Fibroblast of skin of left biceps (primary cell): ENCODE measurements at places on chromosomes 16 and 17.

- DNase-seq = peak; percentile 96
These were observed 247.4 kb downstream of the PRKCA start for GRCh38 chr17:66549731-66550207.

DNA sequence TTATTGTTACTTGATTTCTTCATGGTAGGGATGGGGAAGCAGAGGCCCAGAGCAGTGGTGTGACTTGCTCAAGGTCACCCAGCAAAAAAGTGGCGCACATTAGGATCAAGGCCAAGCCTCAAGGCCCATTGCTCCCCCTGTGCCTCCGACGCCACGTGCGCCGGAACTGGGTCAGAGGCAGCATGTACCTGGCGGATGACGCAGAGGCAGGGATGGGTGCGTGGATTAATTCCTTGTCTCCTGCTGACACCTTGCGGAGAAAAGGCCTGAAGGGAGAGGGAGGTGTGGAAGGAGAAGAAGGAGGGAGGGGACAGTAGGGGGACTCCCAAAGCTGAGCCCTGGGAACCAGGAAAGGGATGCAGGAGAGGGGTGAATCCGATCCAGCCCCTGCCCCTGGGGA is 18.5 kb downstream of the SBK1 start:
- DNase-seq = no peak

DNA sequence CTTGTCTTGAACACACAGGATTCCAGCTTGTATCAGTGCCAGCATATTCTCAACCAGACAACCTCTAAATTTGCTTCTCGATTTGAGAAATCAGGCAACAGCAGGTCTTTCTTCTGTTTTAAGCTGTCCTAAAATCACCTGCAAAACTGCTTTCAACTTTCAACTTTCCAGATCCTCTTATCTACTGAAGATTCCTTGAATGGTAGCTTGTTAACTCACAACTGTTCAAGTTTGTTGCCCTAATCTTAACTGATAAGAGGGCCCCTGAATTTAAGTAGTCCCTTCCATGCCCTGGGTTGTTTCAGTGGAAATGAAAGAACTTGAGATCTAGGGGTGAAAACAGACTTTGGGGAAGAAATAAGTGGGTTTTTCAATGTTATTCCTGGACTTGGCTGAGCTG is 57.2 kb downstream of the CHD9 start:
- DNase-seq = no peak

DNA sequence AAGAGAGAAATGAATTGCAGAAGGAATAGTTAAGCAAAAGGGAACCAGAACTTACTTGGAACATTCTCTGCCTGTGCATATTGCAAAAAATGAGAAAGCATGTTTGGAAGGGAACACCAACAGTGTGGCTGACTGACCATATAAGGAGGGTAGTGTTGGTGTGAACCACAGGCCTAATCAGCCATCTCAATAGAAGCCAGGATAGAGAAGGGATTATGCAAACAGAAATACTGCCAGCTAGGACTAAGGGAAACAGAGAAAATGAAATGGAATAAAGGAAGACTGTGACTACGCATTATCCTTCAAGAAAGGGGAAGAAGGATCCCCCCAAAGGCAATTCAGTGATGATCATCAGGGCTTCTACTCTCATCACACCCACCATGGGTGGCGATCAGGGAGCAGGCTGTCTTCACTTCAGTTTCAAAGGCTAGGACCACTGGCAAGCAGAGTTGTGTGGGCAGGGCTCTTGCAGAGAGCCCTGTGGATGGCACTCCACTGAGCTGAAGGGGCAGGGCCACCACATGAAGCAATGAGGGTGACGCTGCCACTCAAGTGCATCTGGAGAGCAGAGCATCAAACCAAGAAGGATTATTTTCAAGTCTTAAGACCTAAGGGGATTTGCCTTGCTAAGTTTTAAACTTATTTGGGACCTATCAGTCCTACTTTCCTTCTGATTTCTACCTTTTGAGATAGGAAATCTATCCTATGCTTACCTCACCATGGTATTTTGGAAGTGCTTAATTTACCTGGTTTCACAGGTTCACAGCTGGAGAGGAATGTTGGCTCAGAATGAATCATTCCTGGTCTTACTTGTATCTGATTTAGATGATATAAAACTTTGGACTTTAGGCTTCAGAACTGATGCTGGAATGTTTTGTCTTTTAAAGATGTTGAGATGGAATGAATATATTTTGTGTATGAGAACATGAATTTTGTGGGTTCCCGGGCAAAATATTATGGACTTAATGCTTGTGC is 140.5 kb downstream of the SSH2 start:
- no peak for DNase-seq

GRCh38 chr16:6616746-6617145 is 715.9 kb upstream of the RBFOX1 start:
- DNase-seq = no peak

DNA sequence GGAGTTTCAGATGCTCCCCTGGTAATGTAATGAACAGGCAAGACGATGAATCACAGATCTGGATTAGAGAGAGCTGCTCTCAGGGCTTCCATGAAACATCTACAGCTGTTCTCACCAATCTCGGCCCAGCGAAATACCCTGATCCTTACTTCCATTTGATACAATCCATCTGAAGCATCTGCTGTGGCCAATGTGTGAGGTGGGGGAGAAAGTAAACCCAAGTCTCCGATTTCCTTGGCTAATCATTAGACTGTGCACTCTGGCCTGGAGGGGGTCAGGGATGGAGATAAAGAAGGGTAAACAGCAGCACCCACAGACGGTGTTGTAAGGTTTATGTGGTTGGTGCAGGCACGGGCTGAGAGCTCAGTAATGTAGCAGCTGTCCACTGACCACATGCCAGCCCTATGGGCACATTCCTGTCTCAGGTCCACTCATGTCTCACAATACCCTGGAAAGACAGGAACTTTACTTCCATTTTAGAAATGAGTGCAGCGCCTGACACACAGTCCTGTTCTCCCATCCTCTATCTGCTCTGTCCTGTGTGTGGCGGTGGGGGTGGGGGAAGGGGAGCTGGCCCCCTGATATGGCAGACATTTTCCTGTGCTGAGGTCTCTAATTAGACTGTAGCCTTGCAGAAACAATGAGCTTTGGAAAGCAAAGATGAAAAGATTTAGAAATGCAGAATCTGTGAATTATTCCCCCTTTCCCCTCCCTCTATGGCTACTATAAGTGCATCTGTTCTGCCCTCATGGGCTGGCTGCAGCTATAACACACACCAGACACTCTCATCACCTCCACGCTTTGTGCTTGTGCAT is 48.3 kb upstream of the ERN1 start:
- DNase-seq = no peak

DNA sequence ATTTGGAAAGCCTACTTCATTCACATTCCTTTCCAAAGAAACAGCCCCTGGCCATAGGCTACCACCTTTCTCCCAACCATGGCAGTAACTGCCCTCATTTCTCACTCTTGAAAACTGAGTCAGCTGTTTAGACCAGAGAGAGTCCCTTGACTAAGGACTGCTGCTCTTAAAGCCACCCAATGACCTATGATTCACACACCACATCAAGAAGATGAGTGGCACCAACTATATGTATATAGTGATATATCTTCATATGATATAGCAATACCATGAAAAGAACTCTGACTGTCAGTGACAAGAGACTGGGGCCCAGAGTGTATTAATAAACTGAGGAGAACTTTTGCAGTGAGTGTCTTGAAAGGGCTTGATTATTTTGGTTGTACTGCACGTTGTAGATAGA is 404.5 kb upstream of the ASIC2 start:
- no peak for DNase-seq

DNA sequence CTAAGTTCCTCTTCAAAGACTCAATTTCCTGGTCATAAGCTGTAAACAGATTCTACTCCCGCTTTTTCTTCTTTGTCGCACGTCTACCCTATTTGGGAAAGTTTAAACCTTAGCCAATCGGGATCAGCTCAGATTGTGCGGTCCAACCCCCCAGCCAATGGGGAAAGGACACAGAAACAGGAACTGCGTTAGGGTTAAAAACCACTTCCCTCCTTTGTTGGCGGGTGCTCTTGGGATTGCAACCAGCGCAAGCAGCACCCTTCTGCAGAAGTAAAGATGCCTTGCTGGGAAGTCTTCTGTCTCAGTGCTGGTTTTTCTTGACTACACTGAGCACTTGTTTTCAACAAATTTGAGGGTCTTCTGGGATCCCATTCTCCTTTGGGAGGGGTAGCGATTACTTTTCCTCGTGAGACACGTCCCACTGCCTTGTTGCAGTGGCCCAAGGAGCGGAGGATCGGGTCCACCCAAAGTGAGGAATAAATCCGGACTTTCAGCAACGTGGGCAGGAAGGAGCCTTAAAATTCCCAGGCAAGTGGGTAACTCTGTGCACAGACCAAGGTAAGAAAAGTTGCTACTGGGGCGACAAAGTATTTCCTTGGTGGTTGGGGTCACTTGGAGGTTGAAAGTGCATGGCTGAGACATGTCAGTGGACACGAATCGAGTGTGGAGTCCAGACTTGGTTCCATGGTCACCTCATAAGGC is 1.0 kb upstream of the YPEL3 start:
- DNase-seq = no peak

DNA sequence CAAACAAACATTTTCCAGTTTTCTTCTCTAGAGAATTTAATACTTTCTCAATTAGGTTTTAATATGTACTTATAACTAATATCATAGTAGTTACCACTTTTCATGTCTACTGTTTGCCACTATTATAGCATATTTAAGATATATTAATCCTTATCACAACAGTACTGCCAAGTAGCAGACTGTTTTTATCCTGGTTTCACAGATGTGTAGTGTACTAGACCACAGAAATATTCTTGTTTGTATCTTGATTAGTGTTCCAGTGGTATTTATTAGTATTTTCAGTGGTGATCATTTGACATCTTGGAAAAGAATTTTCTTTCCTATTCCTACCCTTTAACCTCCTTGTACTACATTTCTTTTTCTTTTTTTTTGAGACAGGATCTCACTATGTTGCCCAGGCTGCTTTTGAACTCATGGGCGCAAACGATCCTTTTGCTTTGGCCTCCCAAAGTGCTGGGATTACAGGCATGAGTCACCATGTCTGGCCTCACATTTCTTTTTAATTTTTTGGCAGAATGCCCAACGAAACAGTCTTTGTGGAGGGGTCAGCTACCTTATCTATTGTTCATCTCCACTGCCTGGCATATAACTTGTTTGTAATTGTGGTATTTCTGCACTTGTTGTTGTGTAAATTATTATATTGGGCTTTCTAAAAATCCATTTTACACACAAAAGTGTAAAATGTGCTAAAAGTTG is 27.2 kb downstream of the MAP2K4 start:
- DNase-seq = no peak

DNA sequence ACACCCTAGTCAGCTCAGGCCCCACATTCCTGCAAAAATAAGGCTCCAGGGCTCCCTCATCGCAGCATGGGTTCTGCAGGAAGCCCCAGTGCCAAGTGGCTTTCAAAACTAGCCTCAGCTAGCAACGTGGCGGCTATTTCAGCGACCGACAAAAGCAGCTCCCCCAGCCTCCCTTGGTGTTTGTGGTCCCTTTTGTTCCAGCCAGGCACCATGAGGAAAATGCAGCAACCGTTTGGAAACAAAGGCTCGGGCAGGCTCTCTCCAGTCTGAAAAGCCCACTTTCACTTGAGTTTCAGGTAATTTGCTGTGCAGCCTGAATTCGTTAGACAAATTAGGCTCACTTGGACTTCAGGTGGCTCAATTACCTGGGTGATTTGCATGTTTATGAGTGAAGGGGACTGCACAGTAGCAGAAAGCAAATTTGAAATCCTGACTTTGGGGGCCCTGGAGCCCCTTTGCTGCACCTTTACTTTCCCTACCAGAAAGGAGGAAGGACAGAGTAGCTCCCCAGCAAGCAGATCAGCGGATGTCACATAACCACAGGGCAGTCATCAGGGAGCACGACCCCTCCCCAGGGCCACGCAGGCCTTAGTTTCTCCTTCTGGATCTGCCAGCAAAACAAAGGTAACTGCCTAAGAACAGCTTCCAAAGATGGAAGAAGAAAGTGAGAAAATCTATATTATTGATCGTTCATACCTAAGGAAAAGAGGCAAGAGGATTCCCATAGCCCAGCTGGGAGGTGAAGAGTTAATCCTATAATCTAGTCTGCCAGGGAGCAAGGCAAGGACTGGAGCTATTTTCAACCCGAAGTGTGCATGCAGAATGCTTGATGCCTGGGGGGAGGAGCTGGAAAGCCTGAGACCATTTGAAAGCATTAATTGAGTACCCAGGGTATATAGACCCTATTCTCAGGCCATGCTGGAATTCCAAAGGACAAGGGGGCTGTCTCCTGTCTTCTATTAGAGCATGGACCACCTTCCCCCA is 143.1 kb upstream of the SDK2 start:
- DNase-seq = no peak

- DNase-seq = no peak
These were observed 33.2 kb downstream of the METTL16 start for GRCh38 chr17:2478458-2478857.

DNA sequence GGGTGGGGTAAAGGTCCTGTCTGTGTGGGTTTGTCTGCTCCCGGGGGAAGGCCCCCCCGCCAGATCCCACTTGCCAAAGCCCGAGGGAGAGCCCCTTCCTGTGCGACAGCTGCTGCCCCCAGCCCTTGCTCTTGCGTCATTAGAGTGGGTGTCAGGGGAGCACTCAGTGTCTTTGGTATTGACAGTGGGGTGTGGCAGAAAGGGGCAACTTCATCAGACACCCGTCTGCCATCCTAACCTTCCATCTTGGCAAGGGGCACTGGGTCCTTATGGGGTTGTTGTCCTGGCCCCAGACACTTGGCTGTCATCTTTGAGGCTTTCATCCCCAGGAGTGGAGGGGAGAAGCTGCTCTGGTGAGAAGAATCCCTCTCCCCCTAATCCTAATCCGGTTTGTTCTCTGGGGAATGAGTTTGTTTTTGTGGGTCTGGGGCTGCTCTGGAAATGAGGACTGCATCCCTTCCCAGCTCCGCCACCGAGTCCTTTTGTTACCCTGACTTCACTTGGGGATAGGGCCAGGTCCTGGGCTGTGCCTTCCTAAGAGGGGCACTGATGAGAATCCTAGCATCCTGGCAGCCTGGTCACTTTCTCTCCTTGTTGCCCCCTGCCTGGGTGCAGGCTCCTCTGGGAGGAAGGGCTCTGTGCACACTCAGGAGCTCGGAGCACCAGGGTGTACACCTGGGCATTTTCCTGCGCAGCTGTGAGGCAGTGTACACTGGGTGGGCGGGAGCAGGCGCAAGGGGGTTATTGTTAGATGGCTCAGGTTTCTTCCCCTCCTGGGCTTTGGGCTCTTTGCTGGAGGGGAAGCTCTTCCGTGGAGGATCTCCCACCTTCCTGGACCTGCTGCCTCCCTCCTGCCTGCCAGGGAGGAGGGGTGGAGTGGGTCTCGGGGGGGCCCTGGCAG is 21.1 kb downstream of the GJD3 start:
- DNase-seq = no peak

GRCh38 chr16:75261590-75262078 is 10.2 kb upstream of the BCAR1 start:
- no peak for DNase-seq
